ENCODE measurements at places on chromosomes 3 and 15.

GRCh38 chr3:61903931-61904657, 342.7 kb downstream of the PTPRG start:
- no peak for DNase-seq

DNA sequence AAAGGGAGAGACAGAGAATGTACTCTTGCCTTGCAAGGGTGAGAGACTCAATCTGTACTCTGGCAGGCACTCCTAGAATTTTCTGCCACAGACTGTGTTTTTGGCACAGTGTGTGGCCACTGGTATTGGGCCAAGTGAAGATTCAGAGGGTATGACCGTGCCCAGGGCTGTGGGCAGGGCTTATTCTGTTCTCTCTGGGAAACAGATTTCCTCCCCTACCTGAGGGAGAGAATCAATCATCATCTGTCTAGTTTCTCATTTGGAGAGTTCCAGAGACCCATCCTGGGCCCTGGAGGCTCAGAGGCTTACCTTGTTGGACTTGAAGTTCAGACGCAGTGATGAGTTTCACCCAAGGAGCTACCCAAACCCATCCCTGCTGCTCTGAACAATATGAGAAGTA, 28.2 kb downstream of the CSTA start:
- DNase-seq = no peak

GRCh38 chr3:56406826-56407515, 61.3 kb downstream of the ERC2 start:
- DNase-seq = no peak

- DNase-seq = peak; percentile 23
Measured at GRCh38 chr3:108590460-108590859, 938 bp downstream of the DZIP3 start.

GRCh38 chr3:183728204-183728603, 30.6 kb downstream of the YEATS2 start:
- DNase-seq = no peak

DNA sequence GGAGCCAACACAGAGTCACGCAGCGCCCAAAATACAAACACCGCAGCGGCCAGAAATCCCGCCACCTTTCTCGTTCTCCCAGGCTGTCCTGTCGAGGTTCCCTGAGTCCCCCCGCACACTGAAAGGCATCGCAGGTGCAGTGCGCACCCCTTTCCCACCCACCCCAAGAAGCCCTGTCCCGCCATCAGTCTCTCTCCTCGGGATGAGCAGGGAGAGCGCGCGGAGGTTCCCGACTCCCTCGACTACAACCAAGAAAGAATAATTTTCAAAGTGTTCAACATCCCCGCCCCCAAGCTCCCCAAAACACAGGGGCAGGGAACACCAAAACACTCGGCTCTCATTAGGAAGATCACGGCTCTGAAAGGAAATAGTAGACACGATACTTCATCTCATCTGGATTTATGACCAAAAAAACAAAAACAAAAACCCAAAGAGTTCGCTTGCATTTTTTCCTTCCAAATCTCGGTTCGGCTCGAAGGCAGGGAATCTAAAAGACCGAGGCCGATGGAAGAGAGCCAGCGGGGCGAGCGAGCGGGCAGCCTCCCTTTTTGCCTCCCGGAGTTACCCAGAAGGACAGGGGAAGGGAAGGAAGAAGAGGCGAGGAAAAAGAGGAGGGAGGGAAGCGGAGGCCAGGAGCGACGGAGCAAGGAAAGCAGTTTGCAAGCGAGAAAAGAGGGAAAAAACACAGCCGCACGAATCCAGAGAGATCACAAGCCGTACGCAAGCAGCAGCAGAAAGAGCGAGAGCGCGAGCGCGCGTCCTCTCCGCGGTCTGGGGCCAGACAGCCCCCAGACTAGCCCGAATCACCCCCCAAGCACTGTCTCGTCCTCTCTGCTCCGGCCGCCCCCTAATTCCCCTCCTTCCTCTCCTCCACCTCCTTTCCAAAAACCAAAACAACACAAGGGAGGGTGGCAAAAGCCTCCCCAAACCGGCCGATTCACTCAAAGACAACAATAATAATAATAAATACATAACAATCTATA, 808 bp downstream of the BCL6 start:
- peak; percentile 81 for DNase-seq

DNA sequence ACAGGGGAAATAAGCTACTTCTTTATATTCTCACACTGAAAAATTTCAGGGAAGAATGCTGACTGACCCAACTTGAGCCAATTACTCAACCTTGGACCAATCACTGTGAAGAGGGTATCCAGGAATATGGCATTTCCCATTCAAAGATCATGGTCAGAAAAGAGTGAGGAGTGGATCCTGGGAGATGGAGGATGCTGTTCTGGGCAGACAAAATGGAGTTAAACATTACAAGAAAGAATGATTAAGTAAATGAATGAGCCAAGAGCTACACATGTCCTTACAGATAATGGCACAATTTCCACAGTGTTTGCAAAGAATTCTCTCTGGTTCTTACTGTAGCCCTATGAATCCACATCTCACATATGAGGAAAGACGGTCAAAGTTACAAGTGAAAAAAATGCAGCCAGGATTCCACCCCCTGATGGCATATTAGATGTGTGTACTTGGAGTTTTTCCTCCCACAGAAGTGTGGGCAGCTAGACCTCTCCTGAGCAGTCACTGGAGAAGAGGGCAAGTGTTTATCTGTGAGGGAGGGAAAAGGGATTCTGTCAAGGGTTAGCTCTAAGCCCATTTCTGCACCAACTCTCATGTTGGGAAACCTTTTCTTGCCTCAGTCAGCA, 33.8 kb downstream of the AMOTL2 start:
- no peak for DNase-seq

DNA sequence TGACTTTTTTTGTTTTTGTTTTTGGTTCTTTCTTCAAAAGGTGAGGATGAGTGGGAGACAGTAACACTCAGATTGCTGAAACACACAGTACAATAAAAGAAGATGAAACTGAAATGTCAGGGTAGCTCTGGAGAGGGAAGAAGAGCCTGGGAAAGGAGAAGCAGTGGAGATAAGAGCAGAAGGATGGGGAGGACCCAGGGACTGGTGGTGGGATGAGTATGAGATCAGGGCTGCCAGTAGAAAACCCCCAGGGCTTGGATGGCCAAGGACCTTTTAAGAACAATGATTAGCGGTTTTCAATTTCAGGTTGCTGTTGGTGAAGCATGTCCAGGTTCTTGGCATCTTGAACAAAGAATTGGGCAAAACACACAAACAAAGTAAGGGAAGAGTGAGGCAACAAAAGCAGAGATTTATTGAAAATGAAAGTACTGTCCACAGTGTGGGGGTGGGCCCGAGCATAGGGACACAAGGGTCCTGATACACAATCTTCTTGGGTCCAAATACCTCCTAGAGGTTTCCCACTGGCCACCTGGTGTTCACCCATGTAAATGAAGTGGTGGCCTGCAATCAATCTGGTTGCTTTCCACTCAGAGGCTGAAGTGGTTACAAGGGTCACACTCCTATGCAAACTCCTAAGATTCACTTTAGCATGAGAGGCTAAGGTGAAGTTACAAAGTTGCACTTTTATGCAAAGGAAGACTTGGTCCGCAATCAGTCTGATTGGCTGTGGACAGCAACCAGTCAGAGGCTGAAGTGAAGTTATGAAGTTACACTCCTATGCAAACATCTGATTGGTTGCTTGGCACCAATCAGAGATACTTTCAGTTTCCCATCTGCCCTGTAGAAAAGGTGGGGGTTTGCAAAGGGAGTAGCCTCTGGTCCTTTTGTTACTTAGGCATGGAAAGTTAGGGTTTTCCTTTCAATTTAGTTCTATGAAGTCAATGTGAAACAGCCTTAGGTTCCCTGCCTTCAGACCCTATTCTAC, 26.1 kb upstream of the MFSD1 start:
- DNase-seq = peak; percentile 60

DNA sequence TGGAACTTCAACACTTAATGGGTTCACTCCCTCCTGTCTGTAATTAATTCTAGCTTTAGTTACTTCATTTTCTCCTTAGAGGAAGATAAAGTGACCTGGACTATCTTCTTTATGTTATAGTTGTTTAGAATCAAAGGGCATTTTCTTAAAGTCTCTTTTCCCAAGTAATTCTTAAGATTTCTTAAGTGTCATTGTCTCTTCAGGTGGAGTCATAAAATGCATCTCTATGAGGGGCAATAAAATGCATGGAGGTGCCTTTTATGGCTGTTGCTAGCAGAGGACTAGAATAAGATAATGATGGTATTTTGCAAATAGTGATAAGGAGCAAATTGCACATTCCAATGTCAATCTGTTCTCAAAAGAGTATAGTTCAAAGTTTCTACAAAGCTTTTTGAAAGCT, 34.5 kb downstream of the CNTN4 start:
- DNase-seq = no peak

DNA sequence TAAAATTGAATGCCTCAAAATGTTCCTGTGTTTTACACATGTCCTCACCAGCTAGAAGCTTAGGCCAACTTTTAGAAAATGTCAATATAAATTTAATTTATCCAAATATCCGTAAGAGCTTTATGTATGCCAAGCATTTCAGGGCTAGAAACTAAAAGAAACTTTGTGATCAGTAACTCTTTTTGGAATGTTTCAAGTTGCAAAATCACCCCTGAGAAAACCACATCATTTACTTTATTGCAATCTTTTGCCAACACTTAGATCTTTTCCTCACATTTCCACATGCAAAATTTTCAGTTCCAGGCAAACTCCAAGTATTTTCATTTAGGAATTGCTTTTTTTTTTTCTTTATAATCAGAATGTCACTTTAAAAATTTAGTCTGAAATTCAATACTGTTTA, 20.1 kb upstream of the IGF1R start:
- DNase-seq = no peak

DNA sequence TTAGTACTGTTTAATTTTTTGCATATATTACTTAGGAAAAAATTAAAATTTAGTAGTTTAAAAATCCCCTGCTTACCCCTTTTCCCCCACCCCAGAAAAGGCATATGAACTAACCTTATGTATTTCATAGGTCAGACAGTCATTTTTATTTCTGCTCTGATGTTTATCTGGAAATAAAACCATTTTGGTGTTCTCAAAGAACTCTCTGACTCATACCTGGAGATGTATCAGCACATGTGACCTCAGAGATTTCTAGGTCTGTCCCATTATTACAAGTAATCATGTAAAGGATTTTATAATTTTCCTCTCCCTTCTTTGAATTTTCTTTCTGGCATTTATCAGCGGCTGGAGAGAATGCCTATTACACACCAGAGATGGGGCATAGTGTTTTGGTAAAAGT, 14.1 kb upstream of the CCR8 start:
- DNase-seq = peak; percentile 7

- no peak for DNase-seq
Measured at GRCh38 chr15:32853592-32853991, 135.8 kb downstream of the GREM1 start.

DNA sequence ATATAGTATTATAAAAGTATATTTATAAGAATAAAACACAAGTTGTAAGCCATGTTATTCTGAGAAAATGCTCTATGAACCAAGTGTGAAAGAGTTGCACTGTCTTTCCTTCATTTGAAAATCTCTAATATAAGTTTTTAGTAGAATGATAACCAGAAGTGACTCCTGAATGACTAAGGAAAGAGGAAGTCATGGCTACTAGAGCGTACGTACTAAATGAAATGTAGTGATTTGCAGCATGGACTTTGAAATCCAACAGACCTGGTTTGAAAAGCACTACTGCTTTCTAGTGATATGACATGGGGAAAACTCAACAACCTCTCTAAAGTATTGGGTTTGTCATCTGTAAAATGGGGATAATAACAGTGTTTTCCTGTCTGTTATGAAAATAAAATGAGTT, 10.3 kb upstream of the DNAJC13 start:
- DNase-seq = peak; percentile 18

DNA sequence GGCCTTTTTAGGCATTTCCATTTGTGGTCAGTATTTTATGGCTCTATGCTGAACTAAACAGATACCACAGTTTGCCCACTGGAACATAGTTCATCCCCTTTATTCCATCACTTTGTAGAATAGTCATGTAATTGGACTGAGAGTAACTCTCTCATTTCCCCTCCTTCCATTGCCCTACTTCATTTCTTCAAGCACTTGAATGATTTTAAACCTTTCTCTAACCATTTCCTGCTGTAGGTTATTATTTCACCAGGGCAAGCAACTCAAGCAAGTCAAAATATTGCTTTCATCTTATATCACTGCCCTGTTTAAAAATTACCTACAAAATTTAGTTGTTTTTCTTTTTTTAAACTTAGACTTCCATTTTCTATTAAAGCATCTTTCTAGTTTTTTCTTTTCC, 177.0 kb downstream of the RAP2B start:
- DNase-seq = no peak

- DNase-seq = peak; percentile 77
Measured at GRCh38 chr3:153284282-153284938, 122.4 kb downstream of the RAP2B start.

DNA sequence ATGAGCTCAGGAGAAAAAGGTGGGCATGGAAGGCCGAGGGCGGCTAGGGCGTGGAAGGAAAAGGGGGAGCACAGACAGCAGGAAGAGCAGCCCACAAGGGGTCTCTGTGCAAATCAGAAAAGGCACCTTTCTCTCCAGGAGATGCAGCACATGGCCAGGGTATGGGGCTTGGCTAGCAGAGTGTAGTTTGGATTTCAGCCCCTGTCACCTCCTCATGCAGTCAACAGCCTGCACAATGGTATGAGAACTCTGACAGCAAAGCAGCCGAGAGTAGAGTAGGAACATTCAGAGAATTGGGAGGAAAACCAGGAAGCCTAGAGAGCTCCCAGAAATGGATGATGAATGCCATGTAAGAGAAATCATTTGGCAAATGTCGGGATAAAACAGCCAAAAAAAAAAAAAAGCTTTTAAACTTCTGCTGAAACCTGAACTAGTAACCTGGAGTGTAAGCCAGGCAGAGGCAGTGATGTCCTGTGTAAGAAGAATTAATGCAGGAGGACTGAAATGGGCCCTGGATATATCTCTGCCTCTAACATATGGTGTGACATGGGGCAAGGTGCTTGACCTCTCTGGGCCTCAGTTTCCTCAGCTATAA, 25.7 kb downstream of the FSTL1 start:
- no peak for DNase-seq

Data from OCI-M1 (cell line).